ENCODE measurements at places on chromosomes 4 and X.

DNA sequence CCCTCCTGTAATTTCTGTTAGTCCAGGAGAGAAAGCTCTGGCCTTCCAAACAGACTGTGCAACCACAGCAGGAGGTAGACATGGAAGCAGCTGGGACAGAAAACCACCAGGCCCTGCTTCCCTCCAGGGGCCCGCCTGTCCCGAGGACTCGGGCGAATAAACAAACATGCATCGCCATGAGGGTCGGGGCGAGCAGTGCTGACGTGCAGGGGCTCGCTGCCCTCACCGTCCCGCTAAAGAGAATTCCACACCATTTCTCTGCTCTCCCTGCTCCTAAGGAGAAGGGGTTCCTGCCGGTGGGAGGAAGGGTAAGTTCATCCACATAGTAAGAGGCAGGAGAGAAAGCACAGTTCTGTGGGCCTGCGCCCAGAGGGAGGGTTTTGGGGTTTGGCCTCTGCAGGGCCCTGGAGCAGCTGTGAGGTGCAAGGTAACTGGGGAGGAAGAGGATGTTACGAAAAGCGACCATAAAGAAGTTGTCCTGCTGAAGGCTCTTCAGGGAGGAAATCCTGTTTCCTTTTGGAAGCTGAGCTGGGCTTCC is 54.9 kb downstream of the WFS1 start:
- DNase-seq: no peak

DNA sequence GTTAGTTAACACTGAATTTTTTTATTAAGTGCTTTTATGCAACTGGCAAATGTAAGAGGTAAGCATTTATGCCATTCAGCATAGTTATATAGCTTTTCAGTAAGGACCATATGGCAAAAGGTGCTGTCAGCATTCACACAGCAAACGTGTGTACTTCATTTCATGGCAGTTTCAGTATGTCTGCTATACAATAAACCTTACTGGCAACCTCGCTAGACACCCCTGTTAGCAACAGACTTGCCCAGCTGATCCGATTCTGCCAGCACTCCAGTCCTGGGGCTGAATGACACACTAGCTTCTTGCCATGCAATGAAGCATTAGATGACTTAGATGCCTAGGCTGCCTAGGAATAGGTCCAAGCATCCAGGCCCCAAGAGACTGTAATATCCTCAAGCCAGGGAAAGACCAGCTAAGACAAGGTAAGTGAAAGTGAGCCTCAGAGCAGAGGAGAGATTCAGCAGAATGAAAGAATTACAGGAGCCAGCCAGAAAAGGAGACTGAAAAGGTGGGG is 47.3 kb upstream of the DOCK11 start:
- DNase-seq: no peak

- DNase-seq: no peak
Measured at GRCh38 chrX:133653358-133653757, 238.1 kb upstream of the GPC4 start.

DNA sequence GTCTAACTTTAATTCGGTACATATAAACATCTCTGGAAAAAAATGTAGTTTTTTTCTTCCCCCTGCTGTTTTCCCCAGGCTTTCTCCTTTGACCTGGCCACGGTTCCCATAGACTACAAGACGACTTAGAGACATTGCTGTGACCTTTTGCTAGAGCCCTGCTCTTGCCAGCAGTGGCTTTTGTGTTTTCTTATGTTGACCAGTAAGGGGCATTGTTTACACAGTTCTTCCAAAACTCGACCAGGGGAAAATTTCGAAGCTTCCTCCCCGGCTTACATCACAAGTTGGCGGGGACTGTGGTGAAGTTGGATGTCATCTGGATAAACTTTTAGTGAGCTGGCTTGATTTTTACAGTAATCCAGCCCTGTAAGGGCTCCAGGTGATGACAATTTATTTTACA is 9.3 kb downstream of the CCDC160 start:
- no peak for DNase-seq

- DNase-seq: peak; percentile 75
Measured at GRCh38 chr4:40325406-40326019, 9.6 kb upstream of the CHRNA9 start.

DNA sequence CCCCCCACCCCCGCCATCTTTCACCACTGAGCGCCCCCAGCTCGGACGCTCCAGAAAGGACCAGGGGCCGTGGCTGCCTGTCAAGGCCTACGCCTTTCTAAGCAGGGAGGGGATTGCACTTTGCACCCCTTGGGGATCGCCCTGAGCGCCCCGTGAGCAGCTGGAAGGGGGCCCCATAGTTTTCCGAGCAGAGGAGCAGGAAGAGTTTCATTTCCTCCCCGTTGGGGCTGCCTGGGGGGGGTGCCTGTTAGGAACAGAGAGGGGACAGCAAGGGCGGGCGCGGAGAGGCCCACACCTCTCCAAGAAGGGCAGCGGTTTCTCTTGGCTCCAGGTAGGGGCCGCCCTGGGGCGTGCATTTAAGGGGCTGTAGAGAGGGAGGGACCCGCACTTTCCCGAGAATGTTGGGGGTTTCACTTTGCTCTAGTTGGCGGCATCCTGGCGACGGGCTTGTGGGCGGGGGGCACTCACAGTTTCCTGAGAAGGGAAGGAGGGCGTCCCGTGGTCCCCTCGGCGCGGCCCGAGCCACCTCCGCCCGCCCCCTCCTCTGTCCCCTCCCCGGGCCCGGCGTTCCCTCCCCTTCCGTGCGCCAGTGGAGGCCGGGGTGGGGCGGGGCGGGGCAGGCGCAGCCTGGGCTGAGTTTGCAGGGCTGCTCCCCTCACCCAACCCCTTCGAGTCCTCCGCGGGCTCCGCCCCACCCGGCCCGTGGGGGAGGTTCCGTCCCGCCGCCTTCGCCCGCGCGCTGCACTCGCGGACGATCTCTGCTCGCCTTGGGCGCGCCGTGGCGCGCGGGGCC is 82.3 kb upstream of the CD99 start:
- peak; percentile 92 for DNase-seq

All from DND-41 (cell line).